ENCODE measurements at places on chromosomes 6 and 20.

DNA sequence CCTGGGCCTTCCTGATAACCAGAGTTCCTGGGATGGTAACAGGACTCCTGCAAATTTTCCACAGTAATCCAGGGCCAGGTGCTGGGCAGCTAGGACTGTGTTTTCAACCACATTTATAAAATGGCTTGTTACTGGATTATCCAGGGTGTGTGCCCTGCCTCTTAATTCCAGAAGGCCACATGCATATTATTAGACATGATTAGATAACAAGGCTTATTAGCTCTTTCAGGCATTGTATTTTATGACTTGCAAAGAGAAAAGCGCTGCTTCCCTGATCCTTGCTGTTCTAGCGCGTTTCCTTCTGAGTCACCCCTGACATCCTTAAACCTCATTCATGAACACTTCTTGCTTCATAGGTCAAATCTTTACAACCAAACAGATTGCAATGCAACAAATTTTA, 208.6 kb downstream of the UST start:
- no peak for DNase-seq

- DNase-seq = no peak
Observed at GRCh38 chr20:44695674-44696300, 19.4 kb upstream of the CCN5 start.

DNA sequence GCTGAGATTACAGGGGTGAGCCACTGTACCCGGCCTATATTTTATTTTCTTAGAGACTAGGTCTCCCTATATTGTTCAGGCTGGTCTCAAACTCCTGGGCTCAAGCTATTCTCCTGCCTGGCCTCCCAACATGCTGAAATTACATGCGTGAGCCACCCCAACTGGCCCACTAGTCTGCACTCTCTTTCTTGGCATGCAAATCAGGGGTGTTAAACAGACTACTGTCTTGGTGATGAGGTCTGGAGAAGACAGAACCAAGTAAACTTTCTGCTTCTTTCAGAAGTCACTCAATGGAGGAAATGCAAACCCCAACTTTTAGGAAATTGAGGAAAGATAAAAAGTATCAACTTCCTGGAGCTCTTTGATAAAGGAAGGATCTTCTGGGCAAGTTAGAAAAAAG, 8.0 kb upstream of the TUBB2B start:
- no peak for DNase-seq

- no peak for DNase-seq
Observed at GRCh38 chr6:90764001-90764400, 177.1 kb upstream of the MAP3K7 start.

DNA sequence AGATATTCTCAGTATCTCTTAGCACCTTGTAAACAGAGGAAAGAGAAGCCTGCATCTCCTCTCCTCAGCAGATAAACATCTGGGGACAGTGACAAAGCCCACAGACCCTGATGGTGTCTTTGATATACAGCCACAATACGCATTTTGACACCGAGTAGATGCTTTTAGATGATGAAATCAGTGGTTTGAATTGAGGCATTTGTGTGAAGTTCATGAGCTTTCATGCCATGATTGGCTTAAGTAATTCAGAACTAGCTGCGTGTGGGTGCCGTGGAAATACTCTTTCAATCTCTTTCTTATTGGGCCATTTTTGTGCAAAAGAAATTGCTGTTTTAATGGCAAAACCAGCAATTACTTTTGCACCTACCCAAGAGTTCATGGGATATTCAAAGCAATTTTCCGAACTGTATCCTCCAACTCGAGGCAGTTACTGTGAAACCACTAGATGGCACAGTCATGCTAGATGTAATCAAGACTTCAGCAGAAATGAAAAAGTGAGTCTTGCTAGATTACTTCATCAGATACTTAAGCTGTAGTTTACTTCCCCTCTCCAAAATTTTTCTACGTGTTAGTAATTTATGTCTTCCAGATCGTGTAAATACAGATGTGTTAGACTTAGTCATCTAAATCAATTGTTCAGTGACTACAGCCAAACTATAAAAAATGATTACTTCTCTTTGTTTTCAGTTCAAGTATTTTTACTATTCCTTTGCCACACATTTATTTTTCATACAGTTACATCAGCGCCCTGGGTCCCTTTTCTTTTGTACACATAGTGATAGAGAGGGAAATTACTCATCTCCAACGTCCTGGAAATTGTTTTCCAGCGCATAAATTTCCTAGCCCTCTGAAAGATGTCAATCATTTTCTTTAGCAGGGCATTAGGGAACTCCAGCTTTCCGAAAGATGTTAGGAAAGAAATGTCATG, 49.4 kb downstream of the IYD start:
- peak; percentile 78 for DNase-seq

DNA sequence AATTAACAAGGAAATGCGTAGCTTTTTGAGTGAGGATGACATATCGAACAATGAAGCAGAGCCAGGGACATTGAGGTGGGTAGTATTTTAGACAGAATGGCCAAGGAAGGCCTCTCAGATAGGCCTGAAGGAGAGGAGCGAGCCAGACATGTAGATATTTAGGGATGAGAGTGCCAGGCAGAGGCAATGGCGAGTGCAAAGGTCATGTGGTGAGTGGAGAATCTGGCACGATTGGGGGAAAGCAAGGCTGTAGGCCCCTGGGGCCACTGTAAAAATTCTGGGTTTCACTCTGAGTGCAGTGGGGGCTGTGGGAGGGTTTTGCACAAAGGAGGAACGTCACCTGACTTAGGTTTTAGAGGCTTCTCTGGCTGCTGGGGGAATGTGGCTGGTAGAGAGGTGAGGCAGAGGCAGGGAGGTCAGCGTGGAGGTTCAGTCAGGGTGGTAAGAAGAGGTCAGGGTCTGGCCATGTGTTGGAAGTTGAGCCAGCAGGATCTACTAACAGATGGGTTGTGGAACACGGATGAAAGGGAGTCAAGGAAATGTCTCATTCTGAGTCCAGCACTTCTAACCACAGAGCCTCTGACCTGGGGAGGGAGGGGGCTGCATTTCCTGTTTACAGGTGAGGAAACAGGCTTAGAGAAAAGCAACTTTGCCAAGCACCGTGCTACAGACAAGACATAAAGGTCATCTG, 11.3 kb downstream of the SIRPA start:
- DNase-seq = no peak

DNA sequence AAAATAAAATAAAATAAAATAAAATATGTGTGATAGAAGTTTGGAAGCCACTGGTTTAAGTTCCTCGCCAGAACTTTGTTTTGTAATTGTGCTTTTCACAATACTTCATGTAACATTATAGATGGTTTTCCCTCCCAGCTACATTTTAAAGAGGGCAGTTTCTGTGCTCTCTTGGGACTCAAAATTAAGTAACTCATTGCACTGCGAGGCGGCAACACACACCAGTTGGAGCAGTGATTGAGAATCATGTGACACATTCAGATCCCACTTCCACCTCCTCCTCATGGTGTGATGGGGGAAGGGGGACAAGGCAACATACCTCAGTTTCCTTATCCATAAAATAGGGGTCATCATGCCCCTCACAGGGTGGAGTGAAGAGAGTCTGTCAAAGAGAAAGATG, 7.5 kb downstream of the C2 start:
- DNase-seq = no peak

GRCh38 chr6:43509142-43509983, 783 bp downstream of the LRRC73 start:
- DNase-seq = no peak

- DNase-seq = no peak
Observed at GRCh38 chr6:148441454-148441911, 98.8 kb downstream of the SASH1 start.

DNA sequence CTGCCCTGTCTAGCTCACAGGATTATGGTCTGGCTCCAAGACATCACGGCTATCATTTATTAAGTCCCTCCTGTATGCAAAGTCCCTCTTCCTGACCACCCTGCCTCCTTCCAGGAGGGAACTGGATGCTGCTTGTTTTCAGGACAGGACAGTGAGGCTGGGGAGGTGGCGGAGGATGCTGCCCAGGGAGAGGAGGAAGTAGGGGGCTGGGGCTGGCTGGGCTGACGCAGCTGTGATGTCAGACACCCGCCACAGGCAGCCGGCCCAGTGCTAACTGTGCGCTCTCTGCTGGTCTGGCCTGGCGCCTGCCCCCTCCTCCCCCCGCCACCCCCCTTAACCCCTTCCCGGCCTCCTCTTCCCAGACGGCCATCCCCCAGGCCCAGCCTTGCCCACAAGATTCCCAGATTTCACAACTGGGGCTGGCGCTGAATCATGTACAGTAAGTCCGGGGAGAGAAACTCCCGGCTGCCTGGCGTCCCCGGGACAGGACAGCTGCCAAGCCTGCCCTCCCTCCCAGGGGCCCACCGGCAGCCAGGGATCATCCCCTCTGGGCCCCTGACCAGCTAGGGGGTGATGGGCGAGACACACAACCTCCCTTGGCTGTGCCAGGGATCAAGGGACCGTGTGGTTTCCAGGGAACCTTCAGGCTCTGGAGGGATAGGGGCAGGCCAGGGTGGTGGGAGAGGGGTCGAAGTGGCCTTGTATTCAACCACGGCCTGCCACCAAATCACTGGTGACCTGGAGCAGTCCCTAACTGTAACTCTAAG, 118.1 kb downstream of the CEBPB start:
- no peak for DNase-seq

DNA sequence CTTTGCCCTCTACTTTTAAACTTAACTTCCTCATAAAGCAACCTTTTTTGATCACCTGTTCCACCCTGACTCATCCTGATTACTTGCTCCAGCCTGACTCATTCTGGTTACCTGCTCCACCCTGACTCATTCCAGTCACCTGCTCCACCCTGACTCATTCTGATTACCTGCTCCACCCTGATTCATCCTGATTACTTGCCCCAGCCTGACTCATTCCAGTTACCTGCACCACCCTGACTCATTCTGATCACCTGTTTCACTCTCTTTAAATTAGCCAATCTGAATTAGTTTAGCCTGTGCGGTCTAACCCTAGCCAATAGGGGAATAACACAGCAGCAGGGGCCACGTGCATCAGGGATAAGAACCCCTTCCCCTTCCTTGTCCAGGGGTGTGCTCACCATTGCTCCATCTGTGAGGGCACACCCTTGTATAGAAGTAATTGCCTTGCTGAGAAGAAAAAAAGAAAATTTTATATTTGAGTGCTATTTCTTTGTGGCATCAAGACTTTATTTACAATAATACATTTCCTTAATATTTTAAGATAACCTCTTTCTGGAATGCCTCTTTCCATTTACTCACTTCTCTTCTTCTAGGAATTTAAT, 17.9 kb downstream of the HLA-G start:
- DNase-seq = no peak

GRCh38 chr20:6299456-6299855, 176.6 kb upstream of the FERMT1 start:
- no peak for DNase-seq

- DNase-seq = no peak
Observed at GRCh38 chr6:139277587-139277986, 14.2 kb downstream of the TXLNB start.

DNA sequence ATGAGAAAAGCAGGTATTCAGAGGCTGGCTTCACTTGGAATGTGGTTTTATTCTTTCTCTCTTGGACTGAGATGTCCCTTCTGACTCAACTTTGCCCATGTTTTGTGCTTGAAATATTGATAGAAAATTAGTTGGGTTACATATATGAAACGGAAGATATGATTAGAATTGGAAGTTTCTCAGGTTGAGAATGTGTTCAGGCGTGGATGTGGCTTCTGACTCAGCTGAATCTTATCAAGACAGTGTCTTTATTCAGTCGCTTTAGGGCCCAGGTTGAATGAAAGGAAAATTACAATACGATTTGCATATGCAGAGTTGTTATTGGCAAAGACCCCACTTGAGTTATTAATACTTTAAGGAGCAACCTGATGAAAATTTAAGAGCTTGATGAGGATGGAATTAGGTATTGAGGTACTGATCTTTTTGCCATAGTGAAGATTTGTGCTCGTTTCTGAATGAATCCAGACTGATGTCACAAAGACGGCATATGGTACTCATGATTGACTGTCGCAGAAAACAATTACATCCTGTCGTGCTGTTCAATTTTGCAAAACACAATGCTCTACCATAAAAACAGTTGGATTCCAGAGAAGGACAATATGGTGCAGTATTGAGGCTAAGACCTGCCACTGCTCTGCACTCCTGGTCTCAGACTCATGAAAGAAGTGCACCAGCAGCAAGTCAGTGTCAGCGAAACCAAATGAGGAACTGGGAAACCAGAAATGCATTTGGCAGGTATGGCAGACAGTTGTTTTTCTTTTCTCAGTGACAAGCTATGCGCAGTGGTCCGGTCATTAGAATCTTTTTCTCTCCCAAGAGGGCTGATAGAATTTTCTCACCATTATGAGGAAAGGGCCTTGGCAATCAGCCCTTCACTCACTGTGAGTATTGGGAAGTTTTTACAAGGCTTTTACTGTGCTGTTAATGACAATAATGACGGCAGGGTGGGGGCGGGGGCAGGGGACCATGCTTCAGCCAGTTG, 158.3 kb downstream of the DOK5 start:
- no peak for DNase-seq

DNA sequence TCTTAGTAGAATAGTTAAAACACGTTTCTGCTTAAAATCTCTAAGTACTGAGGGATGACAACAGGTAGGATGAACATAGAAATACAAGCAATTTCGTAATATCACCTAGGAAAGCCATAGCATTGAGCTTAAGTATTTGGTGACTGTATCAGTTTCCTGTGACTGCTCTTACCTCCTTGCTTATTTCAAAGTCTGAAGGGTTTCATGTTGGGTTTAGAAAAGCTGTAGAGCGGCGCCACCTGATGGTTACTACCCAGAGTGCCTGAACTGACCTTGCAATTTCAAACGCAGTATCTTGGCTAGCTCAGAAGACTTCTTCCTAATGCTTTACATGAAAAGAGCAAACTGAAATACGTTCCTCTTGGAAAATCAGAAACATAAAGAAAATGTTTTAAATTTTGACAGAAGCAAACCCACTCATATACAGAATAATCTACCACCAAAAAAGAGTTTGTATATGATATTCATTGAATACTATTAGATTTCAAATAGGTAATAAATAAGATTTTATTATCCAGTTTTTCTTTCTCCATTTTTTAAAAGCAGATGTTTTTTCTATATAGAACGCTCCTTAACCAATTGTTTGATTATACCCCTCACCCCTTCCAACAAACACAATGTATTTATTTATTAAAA, 82.3 kb upstream of the RIPOR2 start:
- peak; percentile 84 for DNase-seq

DNA sequence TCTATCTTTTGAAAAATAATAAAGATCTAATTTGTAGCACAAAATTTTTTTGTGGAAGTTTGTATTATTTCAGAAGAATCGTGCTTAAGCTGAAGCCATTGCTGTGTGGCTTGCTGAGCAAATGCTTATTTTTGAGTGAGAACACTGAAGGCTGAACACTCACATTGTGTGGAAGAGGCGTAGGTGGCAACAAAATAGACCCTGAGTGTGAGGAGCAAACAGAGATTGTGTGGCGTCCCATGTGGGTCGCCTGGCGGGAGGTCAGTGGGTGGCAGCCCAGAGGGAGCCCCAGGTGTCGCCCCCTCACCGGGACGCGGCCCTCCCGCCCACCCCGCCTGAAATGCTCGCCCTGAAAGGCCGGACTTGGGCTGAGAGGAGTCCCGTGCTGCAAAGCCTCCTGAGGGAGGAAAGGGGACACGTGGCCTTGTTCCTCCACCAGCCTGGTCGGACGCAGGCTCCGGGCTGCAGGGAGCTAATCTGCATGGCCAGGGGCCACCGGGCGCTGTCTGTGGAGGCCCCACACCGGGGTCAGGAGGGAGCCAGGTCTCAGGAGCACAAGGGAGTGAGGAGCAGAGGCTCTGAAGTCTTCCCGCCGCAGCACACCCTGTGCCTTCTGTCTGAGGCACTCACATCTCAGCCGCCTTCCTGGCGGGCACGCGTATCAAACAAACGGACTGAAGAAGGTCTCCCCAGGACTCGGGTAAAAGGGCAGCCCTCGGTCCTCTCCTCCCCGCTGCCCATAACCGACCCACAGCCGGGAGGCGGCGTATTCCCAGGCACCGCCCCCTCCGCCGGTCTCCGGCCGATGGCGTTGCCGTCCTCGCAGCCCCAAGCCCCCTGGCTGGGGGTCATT, 15.9 kb downstream of the DDO start:
- DNase-seq = no peak

All from thymus (tissue), 14 donors.